ENCODE measurements at places on chromosomes 13 and 19. TPM values are rescaled to one million over a fixed set of nuclear protein-coding genes. Genes with fewer than 3 reads are reported as not detected.

GRCh38 chr19:3740431-3740830, 21.1 kb downstream of the APBA3 start:
- no peak for DNase-seq

DNA sequence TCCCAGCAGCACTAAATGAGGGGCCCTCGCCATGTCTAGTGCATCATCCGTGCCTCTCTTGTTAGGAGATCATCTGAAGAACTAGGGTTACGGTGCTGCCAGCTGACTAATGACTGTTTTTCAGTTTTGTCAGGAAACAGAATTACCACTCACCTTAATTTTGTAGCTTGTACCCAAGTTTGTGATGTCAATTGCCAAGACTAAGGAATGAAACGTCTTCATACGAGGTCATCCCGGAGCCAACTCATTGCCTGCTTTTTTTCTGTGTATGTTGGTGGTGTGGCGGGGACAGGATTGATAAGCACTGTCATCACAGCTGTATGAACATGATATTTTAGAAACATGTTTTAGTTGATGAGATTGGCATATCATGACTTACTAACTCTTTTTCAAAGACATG, 100.6 kb downstream of the TNFRSF19 start:
- DNase-seq: no peak

DNA sequence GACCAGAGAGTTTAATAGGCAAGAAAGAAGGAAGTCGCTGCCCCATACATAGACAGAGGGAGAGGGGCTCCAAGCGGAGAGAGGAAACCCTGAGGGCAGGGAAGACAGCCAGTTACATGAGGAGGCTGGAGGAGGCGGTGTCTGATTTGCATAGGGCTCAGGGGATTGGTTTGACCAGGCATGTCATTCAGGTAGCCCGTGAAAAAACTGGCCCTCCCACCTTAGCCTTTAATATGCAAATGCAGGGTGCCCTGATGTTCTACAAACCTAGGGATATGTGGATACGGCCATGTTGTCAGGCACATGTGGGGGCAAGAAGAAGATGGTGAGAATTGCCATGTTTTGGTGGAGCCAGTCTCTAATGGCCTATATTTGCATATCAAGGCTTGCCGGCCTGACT, 1461.6 kb downstream of the PCDH9 start:
- DNase-seq: no peak

DNA sequence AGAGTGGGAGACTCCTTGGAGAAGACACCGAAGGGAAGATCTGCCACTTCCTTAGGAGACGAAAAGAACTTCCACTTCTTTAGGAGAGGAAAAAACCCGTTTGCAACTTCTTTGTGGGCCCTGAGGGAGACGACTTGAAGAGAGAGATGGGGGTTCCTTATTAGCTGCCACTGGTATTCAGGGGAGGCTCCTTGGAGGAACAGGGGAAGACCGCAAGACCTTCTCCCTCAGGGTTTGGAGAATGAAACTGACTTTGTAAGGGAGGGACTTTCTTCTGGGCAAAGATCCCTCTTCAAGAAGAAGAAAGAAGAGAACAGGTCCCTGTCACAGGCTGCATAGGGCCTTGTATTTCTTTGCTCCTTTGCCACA, 416 bp downstream of the BCKDHA start:
- DNase-seq: no peak

- DNase-seq: no peak
Observed at GRCh38 chr13:79812070-79812850, 331.3 kb downstream of the NDFIP2 start.

DNA sequence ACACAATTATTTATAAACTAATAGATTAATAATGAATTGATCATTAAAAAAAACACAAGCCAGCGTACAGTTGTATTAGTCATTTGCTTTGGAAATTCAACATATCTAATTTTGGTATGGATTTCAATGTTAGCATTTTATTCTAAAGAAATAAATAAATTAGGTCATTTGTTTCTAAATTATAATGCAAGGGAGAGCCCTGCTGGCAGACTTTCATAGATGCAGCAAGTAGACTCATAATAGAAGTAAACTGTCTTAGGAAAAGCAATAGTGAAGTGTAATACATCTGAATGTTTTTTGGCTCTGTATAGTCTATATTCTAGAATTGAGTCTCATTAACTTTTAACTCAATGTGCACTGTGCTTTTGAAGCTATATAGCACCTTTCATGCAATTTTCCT, 982.4 kb upstream of the MIR17HG start:
- no peak for DNase-seq

GRCh38 chr13:25752957-25753551, 298.8 kb downstream of the SHISA2 start:
- DNase-seq: no peak

DNA sequence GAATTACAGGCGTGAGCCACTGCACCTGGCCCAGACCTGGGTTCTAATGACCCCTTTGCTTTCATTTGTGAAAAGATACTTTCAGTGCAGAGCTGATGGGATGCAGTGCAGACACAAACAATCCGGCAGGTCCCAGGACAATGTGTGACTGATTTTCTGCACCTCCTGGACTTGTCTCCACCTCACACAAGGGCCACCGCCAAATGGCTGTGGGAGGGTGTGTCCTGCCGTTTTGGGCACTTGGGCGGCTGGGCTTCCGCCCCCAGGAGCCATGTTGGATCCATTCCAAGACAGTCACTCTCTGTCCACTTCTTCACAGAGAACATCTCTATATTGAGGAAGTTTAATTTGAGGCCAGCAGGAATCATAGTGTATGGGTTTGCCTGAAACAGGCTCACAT, 112.3 kb upstream of the ZNF507 start:
- no peak for DNase-seq

DNA sequence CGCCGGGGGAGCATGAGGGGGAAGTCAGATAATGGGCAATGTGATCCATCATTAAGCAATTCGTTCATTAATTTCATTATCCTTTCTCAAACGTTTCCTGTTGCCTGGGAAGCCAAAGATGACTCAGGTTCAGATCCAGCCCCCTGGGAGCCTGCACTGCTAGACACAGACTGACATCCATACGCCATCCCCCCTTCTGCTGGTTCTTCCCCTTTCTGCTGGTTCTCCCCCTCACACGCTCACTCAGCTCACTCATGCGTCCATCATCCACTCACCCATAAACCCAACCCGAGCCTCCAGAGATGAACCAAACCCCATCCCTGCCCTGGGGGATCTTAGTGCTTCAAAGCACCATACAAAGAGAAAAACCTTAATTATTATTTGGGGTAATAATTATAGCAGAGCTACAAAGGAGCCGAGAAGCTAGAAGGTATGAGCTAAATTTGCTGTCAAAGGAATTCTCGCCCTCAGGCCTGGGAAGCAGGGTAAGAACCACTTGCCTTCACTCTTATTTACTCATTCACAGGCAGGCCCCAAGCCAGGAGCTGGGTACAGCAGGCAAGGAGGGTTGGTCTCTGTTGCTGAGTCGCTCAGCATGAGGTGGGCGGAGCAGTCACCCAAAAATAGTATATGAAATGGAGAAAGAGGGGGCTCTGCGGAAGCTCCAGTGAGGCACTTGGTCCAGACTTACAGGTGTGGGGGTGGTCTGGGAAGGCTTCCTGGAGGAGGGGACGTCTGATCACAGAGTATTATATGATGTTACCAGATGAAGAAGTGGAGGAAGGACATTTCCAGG, 7.0 kb upstream of the ZNF444 start:
- no peak for DNase-seq

- peak; percentile 66 for DNase-seq
Observed at GRCh38 chr13:28819735-28820098, 422 bp upstream of the MTUS2 start.

DNA sequence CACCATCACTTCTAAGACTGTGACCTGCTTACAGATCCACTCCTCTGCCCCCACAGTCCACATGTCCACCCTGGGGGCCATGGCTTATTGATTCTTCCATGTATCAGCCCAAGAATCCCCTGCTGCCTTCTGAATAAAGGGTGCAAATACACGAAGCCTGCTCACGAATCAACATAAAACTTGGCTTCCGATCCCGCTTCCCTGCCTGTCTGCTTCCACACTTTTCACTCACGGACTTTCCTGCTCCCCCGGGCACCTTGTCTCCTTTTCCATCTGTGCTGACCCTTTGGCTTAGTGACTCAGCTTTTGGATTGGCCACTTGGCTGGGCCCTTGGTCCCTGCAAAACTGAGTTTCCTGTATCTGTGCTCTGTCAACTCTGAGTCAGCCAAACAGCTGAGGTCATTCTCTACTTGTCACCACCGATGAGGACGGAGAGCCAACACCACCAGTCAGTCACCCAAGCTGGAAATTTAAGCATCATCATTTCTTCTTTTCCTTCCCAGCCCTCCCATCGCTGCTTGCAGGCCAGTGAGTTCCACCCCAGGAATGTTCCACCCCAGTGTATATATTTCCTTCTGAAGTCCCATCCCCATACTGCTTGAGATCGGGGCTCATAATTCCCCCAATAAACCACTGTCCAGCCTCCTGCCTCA, 11.4 kb upstream of the USP12 start:
- no peak for DNase-seq

ZNF350 gene
- total RNA-seq: 8.1 TPM

UBE2L5 gene
- total RNA-seq: not detected

CEACAM8 gene
- not detected for total RNA-seq

AKAP11 gene
- total RNA-seq: 37.8 TPM

BEST2 gene
- not detected for total RNA-seq

CD79A gene
- 1.6 TPM for total RNA-seq

GTF2F1 gene
- 70.9 TPM for total RNA-seq

SIX5 gene
- 2.4 TPM for total RNA-seq

SACS gene
- 32.4 TPM for total RNA-seq
